EL (cell line): ENCODE measurements at places on chromosomes 6 and 20.

- peak; percentile 54 for DNase-seq
Observed at GRCh38 chr6:31940256-31940664, 5.6 kb upstream of the CFB start.

GRCh38 chr20:52978851-52979250 lies 6.7 kb downstream of the TSHZ2 start:
- DNase-seq: no peak

DNA sequence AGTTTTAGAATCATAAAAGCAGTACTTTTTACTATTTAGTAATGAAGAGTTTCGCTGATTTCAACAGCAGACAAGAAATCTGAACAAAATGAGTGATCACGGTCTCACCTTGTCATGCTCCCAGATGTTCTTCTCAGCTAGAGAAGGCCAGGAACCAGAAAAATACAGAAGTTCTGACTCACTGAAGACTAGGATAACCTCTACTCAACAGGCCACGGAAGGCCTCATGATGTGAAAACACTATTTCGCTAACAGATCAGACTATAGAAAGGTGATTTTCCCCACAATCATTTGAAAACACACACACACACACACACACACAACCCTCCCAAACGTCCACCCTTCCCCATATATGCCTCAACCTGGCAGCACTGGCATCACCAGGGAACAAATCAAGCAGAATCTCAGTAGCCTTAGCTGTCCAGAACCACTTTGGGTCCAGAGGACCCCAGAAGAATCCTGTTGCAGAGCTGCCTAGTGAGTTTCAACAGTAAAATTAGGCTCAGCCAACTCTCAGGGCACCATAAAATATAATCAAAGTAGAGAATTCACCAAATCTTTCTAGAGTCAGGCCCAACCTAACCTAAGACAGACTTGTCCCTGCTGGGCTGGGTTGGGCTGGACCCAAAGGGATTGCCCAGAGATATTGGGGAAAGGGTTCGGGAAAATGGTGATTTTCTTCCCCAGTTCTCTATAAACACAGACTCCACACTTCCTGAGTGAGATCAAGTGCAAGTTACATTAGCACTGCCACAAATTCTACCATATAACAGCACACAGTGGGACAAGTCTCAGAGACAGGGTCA lies 7.9 kb downstream of the EXOC2 start:
- DNase-seq: peak; percentile 49

- no peak for DNase-seq
Observed at GRCh38 chr6:21745543-21746337, 152.2 kb downstream of the SOX4 start.

GRCh38 chr6:1395506-1395905 lies 6.1 kb downstream of the FOXF2 start:
- DNase-seq: no peak

DNA sequence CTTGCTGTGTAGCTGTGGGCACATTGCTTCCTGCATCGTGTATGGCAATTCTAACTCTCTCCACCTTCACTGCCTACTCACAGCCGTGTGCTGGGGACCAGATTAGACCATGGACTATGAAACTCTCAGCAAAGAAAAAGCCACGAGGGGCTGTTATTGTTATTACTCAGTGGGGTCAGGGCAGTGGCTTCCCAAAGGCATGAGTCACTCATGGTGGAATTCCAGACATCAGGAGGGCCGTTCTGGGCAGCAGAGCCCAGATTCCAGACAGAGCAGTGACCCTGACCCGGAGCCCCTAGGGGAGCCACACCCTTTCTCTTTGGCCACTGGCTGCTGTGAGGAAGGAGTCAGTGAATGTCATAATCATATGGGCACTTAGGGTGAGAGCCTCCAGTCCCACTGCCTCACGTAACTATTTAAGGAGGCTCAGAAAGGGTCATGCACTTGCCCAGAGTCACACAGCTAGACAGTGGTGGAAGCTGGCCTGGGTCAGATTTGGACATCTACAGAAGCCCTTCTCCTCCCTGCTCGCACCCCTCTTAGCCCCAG lies 22.2 kb upstream of the CCN5 start:
- peak; percentile 99 for DNase-seq

DNA sequence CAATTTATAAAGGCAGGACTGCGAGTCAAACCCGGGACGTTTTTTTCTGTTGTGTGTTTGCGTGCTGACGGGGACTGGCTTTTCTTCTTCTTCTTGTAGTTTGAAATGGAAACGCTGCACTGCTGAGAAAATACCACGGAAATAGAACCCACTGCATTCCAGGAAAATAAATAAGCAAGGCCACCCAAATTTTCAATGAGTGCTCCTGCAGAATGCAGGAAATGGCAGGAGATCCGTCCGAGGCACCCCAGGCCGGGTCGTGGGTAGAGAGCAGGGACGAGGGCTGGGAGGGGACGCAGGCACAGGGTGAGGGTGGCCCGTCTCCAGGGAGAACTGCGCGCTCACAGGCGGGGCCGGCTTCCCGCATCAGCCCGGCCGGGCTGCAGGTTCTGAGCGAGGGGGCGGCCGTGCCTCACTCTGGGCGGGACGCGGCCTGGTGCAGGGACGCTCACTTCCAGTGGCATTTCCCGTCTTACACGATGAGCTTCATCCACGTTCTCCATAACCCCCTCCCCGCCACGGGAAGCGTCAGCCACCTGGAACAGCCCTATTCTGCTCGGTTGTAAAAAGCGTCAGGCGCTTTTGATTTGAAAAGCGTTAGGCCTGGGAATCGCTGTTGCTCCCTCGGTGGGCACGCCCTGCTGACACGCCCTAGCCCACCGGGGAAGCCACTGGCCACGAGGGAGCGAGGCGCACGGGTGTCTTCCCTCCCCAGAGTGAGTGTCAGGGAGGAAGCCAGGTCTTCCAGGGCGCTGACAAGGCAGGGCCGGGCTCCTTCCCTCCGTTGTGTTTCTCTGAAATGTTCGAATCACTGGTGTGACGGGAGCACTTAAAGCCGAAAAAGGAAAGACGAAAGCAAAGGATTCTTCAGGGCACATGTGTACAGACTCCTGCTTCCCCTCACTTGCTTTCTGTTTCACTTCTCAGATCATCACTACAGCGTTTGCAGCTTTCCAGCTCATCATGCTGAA lies 17.9 kb upstream of the EXOC2 start:
- peak; percentile 62 for DNase-seq

DNA sequence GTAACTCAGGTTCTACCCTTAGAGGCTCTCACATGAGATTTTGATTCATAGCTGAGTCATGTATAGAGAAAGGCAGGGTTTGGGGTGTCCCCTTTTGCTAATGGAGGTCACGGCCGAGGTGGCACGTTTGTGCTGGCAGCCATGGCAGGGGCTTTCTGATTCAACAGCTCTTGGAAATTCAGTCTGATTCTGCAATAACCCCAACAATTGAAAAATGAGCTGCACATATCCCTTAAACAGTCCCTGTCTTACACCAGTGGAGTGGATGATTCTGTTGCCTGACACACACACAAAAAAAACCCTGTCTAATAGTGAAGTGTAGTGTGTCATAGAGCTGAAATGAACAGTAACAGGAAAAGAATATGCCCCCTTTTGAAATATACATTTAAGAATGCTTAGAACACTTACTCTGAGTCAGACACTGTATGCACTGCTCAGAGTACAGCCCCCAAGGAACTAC lies 40.4 kb upstream of the ARG1 start:
- no peak for DNase-seq

- no peak for DNase-seq
Observed at GRCh38 chr6:144319211-144319610, 34.1 kb downstream of the UTRN start.

DNA sequence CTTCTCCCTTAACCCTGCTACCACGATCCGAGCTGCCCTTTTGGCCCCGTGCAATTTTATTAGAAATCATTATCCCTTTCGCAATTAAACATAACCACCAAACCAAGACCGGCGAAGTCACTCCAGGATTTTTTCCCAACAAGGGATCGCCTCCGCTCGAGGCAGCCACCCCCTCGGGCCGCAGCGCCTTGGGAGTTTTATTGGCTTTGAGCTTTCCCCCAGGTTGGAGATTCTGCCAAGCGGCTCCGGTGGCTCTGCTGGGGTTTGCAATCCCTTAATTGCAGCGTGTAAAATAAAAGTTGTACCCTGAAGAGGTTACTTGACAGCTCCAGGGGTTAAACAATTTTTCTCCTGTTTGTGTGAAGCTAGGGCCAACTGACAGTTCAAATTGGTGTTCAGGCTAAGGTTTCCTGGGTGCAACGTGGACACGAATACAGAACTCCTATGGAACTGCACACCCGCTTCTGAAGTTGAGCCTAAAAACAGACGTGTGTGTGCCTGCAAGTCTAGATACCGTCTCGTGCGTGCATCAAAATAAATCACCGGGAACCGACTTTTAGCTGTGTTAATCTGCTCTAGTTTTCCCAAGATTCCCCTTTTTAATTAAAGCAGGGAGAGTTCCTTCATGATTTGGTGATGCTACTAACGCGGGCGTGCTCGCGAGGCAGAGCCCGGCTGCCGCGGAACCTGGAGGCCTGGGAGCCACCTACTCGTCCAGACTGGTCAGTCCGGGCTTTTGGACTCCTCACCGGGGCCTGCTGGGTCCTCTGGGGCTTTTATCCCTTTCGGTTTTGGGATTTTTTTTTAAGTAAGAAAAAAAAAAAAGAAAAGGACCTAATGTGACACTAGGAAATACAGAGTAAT lies 975 bp upstream of the TFAP2A start:
- DNase-seq: no peak

DNA sequence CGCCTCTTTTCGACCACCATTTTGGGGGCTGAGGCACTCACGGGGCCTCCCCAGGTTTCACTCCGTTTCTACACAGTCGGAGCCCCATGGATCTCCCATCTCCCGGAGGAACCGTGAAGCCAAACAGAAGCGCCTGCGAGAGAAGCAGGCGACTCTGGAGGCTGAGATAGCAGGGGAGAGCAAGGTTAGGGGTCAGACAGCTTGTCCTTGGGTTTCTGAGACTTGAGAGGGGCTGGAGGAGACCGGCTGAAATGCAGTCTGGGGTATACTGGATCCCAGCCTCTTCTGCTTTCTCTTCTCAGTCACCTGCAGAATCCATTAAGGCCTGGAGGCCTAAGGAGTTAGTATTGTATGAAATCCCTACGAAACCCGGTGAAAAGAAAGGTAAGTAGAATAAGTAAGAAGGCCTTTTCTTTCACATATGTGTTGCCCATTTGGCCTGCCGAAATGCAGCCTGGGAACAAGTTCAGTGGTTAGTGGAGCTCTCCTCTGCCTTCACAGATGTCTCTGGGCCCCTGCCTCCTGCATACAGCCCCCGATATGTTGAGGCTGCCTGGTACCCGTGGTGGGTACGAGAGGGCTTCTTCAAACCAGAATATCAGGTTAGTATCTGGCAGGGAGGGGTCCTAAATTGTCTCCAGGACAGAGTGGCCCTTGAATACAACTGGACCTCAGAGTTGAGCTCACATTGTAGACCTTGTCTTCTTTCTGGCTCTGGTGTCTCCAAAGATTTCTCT lies 984 bp downstream of the VARS2 start:
- DNase-seq: no peak

DNA sequence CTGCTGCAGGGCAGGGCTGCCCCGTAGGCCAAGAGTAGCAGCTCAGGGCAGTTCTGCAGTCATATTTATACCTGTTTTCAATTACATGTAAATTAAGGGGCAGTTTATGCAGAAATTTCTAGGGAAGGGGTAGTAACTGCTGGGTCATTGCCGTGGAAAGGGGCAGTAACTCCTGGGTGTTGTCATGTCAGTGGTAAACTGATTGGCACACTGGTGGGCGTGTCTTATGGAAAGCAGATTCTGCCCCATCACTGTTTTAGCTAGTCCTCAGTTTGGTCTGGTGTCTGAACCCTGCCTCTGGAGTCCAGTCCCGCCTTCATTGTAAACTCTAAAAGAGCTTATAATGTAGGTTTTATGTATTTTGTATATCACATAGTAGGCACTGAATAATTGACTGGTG lies 22.1 kb downstream of the MAP3K4 start:
- DNase-seq: no peak

DNA sequence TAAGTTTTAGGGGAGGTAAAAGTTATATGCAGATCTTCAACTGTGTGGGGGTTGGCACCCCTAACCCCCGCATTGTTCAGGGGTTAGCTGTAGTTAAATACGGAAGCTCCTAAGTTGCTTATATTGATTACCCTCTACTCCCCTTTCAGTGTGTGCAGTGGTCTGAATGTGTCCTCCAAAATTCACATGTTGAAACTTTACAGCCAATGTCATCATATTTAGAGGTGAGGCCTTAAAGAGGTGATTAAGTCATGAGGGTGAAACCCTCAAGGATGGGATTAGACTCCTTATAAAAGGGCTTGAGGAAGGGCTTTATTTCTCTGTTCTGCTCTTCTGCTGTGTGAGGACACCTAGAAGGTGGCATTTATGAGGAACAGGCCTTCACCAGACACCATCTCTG lies 22.3 kb downstream of the TULP4 start:
- no peak for DNase-seq

- no peak for DNase-seq
Observed at GRCh38 chr20:29296256-29297230, 1960.9 kb upstream of the DEFB115 start.

GRCh38 chr20:49867453-49868215 lies 47.7 kb downstream of the SPATA2 start:
- no peak for DNase-seq

- no peak for DNase-seq
Observed at GRCh38 chr6:96624957-96625356, 62.0 kb downstream of the FHL5 start.

DNA sequence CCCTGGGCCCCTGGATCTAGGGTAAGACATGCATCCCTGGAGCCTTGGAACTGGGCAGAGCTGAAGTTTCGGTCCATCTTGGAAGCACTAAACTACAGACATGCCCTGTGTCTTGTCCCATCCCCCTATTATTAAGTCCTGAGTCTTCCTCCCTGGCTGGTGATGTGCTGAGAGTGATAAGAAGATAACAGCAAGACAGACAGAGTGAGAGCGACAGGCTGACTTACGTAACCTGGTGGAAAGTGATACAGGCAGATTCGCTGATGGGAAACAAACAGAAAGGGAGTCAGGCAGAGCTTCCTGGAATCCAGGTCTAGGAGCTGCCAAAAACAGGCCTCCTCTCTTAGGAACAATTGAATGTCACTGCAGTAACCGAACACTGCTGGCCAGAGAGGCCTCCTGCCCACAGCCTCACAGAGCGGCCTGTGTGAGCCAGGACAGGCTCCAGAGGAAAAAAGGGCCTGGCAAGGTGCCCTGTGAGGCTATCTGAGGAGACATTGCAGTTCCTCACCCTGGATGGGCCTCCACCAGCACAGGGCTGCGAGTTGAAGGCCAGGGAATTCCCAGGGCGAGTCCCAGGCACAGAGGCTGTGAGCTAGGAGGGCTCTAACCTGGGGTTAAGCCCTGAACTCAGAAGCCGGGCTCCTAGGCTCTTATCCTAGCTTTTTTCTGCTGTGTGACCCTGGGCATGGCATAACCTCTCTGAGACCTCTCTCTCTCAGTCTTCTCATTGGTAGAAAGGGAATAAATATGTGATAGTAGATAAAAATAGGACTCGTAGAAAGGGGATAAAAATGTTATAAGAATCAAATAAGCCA lies 34.2 kb upstream of the B4GALT5 start:
- DNase-seq: peak; percentile 17

DNA sequence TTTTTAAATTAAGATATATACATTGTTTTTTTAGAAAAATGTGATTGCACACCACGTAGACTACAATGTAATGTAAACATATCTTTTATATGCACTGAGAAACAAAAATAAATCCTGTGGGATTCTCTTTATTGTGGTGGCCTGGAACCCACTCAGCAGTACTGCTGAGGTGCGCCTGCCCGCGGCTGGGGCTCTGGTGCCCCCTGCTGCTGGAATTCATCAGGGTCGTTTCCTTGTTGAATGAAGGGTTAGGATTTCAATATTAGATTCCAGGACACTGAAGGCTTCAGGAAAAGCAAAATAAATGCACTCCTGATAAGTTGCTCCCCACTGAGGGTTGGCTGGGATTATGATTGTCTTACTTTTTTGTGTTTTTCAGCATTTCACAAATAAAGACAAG lies 175.8 kb upstream of the GGTLC1 start:
- no peak for DNase-seq

- DNase-seq: no peak
Observed at GRCh38 chr6:72262254-72262653, 359.6 kb upstream of the KCNQ5 start.
